ENCODE measurements at places on chromosomes 1 and 21.

GRCh38 chr1:9449110-9449627, 90.1 kb upstream of the SLC25A33 start:
- DNase-seq = no peak

DNA sequence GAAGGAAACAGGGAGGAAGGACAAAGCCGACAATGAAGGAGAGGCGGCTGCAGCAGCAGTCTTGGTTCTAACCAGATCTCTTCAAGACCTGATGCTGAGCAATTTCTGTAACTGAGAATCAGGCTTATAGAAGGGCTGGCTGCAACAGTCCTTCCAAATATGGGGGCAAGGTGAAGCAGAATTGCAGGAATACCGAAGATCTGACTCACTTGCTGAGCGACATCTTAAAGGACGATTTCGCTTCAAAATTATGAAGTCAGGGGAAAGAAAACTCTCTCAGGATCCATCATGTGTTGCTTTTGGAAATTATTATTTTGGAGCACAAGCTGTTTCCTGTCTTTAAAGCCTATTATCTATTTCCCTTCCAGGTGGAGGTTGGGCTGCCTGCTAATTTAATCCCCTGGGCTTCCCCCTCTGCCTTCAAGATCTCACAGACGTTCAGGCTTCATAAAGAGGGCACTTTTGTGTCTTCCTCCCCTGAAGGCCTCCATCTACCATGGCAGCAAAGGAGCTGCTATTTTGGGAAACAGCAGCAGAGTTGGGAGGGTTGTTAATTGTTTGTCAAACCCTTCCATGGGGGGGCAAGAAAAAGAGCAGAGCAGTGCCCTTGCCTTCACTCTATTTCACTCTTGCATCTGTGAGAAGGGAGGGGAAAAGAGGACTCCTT, 10.8 kb upstream of the IER5 start:
- no peak for DNase-seq

GRCh38 chr1:234696148-234696576, 86.2 kb upstream of the IRF2BP2 start:
- DNase-seq = no peak

- no peak for DNase-seq
Observed at GRCh38 chr1:173917149-173917548, at the start of gene SERPINC1. Gene SERPINC1, minus strand, starts transcription at chr1:173917327. Its CDS starts 68 bp downstream, at chr1:173917259.

- DNase-seq = no peak
Observed at GRCh38 chr1:99619583-99619982, 26.3 kb upstream of the PALMD start.

- no peak for DNase-seq
Observed at GRCh38 chr1:233337505-233337904, 10.0 kb downstream of the MAP3K21 start.

- no peak for DNase-seq
Observed at GRCh38 chr1:155455588-155456195, 106.9 kb downstream of the ASH1L start.

DNA sequence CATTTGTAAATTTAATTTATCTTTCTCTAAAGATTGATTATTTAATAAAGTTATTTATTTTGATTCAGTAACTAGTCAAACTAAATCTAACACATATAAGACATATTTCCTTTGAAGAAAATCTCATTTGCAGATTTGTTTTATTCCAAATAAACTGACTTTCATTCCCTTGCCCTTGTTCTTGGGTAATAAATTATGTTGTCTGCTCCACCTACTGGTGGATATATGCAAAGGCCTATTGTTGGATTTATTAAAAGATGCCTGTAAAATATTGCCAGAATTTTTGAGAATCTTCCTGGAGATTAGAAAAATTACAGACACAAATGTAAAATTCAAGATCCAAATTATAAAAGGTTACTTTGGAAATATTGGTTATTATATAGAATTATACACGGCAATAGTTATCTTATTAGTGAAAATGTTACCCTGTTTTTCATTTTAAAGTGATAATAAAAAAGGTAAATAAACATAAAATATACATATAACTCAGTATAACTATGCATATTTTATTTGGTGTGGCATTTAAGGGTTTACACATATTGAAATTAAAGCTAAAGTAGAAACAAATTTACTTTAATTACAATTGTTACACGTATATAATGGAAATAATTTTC, 116.1 kb downstream of the SPATA17 start:
- DNase-seq = peak; percentile 4

GRCh38 chr1:223143537-223144248, 645 bp upstream of the TLR5 start:
- peak; percentile 55 for DNase-seq

DNA sequence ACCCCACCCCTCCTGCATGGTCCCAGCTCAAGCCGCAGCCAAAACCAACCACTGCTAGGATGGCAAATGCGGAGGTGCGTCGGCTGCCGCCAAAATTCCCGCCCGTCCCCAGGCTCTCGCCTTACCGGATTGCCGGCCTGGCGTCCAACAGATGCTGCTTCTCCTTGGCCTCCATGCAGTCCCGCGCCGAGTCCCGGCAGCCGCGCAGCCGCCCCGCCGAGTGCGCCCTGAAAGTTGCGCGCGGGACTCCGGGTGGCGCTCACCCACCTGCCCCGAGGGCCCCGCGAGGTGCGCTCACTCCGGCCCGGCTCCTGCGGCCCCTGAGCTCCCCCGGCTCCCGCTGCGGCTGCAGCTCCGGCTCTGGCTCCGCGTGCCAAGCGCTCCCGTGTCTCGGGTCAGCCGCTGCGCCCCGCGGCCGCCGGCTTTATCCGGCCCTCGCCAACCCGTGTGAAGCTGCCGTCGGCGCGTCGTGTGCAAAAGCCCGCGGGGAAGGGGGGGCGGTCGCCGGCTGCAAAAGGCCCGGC, at the start of gene SLC30A2:
TSS of gene SLC30A2 (minus strand) at position 397 of the 524 bp plus-strand sequence. CDS start at position 175, 222 bp downstream.
- no peak for DNase-seq

- no peak for DNase-seq
Observed at GRCh38 chr1:206702260-206702659, 17.6 kb downstream of the MAPKAPK2 start.

- DNase-seq = no peak
Observed at GRCh38 chr1:223097713-223098112, 45.3 kb downstream of the TLR5 start.

GRCh38 chr1:54114001-54114400, 38.8 kb downstream of the CDCP2 start:
- no peak for DNase-seq

GRCh38 chr21:37866027-37866426, 50.2 kb downstream of the KCNJ6 start:
- no peak for DNase-seq

- peak; percentile 18 for DNase-seq
Observed at GRCh38 chr1:35452106-35452774, 105.0 kb downstream of the KIAA0319L start.

DNA sequence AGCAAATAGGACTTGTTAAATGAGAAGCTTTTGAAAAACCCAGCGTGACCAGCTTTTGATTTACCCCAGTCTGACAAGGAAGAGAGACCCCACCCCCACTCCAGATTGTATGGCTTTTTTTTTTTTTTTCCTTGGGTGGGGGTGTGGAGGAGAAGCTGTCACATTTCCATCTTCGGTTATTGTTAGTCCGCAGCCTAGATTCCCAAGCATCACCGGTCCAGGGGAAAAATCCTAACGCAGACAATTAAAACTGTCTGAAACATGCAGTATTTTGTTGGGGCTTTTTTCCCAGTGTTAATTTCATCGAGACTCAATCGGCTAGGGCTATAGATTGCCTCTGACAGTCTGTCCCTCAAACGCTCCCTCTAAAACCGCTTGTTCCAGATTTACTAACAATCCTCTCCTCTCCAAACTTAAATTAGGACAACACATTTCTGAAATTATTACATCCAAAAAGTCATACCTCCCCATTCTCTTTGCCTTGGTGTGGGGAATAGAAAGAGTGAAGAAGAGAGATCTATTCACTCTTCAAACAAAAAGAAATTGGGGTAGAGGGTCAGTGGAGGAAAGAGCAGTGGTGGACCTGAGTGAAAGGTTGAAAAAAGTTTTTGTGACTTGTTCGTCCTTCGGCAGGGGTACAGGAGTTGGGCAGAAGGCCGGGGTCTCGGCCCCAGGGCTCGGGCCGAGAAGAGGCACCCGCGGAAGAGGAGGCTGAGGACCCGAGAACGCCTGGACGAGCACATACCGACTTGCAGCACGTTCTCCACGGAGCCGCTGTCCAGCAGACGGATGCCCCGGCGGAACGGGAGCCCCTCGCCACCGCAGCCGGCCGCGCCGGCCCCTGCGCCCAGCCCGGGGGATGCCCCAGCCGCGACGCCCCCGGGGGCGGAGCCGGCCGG, 1.1 kb downstream of the ZSWIM5 start:
- peak; percentile 11 for DNase-seq

- no peak for DNase-seq
Observed at GRCh38 chr1:222127096-222127495, 385.2 kb upstream of the DUSP10 start.

DNA sequence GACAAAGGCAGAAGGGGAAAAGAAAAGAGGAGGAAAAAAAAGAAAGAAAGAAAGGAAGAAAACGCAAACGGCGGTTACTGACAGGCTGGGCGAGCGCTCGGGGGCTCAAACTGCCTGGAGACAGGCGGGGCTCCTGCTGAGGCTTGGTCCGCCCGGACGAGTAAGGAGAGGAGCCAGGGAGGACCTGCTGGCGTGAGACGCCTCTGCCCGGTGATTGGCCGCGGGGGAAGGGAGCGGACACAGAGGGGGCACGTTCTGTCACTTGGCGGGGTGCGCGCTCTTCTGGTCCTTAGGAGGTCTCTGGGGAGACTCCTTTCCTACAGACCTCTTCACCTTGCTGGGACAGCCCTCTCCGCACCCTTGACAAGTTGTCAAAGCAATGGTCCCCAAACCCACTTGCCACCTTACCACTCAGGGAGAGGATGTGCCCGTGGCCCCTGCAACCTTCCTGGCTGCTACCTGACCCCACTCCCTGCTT, 791 bp upstream of the PIK3R3 start:
- no peak for DNase-seq

GRCh38 chr1:117270679-117271078, 60.0 kb upstream of the VTCN1 start:
- no peak for DNase-seq

DNA sequence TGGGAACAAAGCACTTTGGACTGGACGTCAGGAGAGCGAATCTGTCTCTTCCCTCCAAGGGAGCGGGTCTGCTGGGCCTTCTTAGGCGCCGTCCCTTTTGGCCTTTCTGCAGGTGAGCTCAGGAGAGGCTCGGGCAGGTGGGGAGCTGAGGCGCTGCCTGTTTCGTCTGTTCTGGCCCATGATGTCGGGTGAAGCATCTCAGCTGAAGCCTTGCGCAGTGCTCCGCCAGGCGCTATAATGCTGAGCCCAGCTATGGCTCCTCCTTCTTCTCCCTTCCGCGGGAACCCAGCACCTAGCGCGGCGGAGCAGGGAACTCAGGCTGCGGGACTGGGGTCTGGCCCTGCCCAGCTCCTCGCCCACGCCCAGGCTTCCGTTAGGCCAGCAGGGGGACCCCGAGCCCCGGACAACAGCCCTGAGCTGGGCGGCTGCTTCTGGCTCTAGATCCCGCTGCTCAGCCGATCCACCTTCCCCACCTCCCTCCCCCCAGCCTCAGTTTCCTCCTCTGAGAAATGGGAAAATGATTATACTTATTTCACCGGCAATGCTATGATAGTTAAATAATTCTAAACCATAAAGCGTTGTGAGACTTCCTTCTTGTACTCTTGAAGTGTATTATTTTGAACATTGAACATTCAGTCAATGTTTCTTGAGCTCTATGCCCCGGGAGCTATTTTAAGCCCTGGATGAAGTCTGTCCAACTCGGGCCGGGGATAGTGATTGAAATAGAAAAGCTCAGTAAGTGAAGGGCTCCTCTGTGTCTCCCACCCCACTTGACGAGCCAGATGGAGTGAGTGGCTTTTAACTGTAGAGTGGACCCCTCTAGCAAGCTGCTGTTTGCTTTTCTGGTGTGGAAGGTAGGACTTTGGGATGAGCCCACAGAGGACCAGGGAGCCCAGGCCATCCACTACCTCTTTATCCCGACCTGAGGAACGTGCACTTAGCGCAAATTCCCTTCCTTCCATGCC, 9.6 kb upstream of the ADORA1 start:
- no peak for DNase-seq

GRCh38 chr1:20429296-20429695, 56.7 kb downstream of the CAMK2N1 start:
- DNase-seq = no peak

DNA sequence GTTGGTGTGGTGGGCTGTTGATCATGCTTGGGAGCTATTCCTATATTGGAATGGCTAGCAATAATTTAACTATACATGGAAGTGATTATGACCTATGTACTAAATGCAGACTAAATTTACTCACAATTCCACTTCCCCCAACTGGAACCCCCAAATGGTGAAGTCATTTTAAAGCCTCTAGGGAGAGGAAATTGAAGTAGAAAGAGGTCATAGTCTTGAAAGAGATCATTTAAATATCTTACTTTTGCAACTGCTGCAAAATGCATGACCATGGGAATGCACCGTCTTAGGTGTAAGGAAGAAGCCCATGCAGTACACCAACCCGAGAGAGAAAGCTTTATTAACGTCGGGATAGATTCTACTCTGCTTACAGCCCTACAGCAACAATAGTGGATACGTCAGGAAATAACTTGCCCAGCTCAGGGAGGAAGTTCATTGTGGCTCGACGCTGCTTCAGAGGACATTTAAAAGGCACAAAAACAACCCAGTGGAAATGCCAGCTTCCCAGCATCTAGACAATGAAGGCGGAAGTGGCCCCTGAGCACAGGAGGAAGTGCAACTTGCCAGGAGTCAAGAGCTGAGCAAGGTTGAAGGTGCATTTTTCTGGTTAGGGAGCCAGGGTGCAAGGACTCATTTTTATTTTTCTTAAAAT, 26.5 kb downstream of the CYYR1 start:
- DNase-seq = no peak

DNA sequence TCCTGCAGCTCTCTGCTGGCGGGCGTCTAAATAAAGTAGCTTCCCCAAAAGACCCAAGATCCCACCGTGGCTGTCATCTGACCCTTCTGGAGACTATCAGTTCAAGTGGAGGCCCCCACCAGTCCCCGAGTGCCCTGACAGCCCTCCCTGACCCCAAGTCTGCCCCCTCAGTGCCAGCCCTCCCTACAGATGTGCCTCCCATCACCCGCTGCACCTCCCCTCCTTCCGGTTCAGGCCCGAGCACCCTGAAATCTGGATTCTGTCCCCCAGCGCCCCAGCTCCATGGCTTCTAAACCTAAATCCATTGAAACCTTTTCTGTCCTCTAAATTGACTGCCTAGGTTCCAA, 595 bp downstream of the IL10RB start:
- DNase-seq = peak; percentile 13

DNA sequence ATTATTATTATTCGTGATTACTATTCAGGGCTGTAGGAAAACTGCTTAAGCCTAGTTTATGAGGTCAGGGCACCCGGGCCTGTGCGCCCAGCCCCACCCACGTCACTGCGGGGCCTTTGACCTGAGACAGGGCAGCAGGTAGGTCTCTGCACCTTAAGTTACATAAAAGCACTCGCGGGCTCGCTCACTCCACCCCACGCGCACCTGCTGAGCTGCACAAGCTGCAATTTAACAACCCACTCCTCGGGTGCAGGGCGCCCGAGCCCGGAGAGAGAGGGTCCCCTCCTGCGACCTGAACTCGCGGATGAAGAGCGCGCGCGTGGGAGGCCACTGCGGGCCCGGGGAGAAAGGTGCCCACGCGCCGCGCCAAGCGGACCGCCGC, 477 bp downstream of the ICMT start:
- no peak for DNase-seq

- no peak for DNase-seq
Observed at GRCh38 chr1:247172996-247173395, 1.2 kb upstream of the ZNF124 start.

Measured in naive thymus-derived CD4-positive, alpha-beta T cell (primary cell).